ENCODE measurements at places on chromosomes 3 and 15.

DNA sequence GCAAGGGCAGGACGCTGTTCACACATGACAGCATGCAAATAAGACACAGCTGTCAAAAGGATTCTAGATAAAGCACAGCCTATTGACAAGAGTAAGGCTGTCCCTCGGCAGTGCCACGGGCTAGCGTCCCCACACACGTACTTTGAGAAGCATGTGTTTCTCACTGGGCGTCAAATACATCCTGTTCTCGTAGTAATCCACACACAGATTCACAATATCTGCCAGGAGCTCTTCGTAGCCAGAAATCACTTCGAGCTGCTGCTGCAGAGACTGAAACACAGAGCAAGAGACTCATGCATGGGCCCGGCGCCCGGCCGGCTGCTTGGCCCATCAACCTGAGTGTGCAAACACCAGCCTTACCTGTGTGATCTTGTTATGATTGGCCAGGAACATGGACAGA is 41.1 kb downstream of the CYFIP1 start:
- no peak for DNase-seq

GRCh38 chr15:25775317-25775912 is 87.7 kb downstream of the ATP10A start:
- DNase-seq: peak; percentile 86

- DNase-seq: no peak
Measured at GRCh38 chr3:165192610-165193192, 3.5 kb downstream of the SLITRK3 start.

DNA sequence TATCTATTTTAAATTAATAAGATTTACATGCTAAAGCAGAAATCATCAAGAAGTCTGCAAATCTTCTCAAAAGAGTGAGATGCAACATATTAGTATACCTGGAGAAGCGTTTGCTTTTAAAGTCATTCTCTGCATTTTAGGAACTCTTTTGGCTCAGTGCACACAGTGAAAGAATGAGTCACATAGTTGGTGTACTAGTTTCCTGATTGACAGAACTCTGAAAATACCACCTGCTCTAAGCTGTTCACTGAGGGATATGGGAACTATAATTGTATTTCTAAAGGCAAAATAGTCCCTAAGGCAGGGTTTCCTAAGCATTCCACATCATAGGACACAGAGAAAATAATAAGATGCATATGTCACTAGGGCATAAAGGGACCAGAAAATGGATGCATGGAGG is 838.5 kb downstream of the DIPK2A start:
- no peak for DNase-seq

GRCh38 chr3:152328841-152329240 is 60.1 kb downstream of the MBNL1 start:
- DNase-seq: peak; percentile 93

- DNase-seq: no peak
Measured at GRCh38 chr3:152362086-152362485, 93.4 kb downstream of the MBNL1 start.

DNA sequence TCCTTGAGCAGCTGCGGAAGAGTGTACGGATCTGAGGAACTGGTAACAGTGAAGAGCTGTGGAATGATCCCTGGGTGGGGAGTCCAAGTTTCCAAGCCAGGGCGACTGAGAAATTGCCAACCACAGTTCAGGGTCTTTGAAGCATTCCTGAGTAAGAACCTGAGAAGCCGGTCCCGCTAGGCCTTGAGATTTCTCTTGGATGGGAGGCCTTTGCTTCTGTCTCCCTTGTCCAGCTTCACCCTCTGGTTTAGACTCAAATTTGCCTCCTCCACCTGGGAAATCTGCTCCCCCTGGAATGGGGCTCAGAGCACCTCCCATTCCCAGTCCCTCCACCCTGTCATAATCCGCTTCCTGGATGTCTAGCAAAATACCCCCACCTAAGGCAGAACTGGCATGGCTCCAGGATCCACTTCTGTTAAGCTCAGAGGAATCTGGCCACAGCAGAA is 127.7 kb upstream of the DLG1 start:
- DNase-seq: peak; percentile 47

DNA sequence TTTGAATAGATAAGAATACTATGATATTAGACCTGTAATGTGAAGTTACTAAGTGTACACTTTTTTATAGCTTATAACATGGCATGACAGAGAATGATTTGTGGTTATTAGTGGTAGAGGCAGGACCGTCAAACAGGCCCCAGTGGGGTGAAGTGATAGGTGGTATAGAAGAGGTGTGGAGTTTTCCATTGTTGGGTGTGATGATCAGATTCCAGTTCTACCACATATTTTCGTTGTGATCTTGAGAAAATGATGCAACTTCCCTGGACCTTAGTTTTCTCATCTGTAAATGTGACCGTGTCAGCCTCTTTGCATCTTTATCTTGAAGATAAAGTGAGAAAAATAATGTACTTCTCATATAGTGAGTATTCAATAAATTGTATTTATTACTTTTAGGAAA is 30.3 kb upstream of the UTS2B start:
- no peak for DNase-seq

DNA sequence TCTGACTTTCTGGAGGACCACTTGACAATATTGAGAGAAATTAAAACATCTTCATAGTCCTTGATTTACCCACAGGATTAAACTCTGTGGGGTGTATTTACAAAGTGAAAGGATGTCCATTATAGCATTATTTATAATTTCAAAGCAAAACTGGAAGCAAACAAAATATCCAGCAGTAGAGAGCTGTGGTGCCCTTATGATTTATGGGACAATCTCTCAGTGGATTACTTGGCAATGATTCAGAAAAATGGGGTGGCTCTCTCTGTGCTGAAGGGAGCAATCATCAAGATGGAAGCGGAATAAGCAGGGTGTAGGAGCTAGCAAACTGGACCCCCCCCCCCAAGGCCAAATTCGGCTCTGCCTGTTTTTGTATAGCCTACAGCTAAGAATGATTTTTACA is 9.0 kb downstream of the PPCDC start:
- no peak for DNase-seq

GRCh38 chr3:170356596-170357175 is 829 bp upstream of the SKIL start:
- DNase-seq: peak; percentile 97

DNA sequence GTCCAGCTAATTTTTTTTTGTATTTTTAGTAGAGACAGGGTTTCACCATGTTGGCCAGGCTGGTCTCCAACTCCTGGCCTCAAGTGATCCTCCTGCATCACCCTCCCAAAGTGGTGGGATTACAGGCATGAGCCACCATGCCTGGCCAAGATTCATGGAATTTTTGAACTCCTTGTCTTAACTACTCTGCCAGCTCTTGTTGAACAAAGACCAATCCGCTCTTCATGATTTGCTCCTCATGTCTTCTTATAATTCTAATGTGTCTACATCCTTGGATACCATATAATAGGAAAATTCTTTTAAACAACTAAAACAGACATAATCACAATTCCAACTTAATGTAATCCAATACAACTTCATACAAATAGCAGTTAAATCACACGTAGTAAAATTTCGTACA is 21.3 kb downstream of the UBA5 start:
- no peak for DNase-seq

DNA sequence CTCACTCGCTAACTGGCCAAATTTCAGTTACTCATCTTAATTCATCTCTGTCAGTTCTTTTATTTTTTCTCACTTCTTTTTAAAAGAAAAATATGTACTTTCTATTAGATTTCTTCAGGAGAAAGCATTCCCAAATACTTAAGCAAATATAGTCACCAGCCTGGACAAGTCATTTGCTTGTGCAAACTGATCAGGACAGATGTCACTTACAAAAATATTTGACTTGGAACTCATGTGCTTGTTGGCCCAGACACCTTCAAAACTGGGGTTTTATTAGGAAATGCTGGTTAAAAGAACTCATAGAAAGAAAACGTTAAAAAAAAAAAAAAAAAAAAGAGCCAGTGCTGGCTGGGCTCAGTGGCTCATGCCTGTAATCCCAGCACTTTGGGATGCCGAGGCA is 31.3 kb upstream of the FOXP1 start:
- no peak for DNase-seq

DNA sequence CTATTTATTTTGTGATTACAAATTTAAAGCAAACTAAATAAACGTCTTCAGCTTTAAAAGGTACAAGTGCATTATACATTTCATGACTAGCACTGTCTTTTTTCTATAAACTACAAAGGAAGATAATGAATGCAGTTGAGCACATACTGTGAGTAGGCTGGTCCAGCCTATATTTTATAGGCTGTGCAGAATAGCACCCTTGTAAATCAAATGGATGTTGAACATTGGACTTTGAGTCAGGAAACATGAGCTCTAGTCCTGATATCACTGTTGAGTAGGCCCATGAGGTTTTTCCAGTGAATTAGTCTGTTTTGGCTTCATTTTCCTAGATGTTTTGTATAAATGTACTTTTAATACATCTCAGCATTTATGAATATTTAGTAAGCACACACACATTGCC is 447.3 kb upstream of the KCNMB2 start:
- no peak for DNase-seq

DNA sequence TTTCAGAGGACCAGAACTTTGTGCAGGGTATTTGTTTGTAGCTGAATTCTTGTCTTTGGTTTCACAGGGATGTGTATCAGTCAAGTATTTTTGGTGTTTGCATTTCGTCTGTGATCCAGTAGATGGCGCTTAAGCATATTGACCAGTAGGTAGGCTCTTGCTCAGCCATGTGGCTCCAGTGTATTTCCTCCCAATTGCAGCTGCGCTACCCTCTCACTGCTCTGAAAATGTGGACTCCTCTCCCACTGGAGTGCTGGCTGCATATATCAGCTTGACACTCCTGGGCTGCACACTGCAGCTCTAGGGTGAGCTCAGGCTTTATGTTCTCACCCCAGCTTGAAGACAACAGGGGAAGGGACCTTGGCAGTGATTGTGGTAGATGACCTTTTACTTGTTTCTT is 1264.3 kb upstream of the ALCAM start:
- peak; percentile 50 for DNase-seq

DNA sequence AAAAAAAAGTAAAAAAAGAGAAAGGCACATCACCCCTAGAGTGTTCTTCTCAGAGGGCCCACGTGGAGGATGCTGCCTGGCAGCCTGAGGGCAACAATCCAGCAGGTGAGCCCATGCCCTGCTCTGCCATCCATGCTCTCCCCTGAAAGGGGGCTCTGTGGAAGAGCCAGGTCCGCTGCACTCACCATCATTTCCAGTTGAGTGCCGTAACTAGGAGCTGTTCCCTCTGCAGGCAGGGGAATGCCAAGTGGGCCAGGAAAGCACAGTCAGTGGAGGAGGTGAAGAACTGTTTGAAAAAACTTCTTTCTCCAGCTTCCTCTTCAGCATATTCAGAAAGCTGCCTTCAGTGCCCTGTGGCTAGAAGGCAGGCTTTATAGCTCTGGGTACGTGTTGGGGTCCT is 84.1 kb downstream of the ABHD5 start:
- no peak for DNase-seq

GRCh38 chr3:56294286-56294685 is 174.0 kb downstream of the ERC2 start:
- DNase-seq: peak; percentile 43

DNA sequence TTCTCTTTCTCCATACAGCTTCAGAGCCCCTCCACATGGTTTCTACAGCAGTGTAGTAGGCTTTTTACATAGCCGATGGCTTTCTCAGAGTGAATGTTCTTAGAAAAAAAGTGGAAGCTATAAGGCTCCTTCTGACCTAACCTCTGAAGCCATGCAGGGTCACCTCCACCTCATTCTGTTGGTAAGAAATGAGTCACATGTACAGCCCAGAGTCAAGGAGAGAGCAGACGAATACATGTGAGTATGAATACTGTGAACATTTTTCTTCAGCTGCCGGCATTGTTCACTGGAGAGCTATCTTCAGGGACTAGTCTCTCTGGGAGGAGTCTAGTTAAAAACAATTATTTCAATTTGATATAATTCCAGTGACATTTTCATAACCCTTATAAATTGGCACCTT is 68.2 kb upstream of the THRB start:
- DNase-seq: no peak

- no peak for DNase-seq
Measured at GRCh38 chr3:133444423-133444774, 44.5 kb downstream of the BFSP2 start.

DNA sequence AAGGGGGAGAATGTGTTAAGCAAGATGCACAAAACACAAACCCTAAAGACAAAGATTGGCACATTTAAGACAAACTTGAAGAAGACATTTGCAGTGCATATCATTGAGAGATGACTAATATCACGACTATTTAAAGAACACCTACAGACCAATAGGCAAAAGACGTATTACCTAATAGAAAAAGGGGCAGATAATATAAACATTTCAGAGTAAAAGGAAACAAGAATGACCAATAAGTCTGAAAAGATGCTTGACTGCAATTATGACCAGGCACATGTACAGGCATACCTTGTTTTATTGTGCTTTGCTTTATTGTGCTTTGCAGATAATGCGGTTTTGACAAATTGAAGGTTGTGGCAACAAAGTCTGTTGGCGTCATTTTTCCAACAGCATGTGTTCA is 4.9 kb downstream of the HACD3 start:
- no peak for DNase-seq

DNA sequence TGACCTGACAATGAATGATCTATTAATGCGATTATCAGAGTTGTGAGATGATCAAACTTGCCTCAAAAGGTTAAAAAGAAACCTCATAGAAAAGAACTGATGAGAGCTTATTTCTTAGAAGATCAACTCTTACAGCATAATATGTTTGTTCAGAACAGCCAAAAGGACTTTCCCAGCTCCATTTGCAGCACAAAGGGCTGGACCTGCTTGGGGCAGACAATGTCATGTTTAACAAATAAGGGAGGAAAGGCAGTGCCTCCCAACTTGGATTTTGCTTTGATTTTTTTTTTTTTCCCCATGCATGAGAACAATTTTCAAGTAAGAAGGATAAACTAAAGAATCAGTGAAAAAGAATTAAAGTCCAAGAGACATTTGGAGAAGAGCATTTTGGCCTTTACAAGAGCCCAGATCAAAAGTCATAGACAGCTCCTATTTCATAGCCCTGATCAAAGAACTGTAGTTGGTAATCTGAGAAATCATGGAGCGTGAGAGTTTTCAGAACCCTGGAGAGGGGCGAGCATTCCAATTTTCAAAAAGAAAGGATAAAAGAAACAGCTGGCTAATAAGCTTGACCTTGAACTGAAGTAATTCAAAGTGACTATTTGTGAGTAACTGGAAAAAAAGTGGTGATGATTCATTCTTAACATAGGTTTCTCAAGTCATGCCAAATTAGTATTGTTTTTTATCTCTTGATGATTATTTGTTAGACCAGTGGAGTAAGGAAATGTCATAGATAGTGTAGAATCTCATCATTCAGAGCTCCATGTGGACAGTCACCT is 136.0 kb upstream of the CFAP20DC start:
- peak; percentile 2 for DNase-seq

DNA sequence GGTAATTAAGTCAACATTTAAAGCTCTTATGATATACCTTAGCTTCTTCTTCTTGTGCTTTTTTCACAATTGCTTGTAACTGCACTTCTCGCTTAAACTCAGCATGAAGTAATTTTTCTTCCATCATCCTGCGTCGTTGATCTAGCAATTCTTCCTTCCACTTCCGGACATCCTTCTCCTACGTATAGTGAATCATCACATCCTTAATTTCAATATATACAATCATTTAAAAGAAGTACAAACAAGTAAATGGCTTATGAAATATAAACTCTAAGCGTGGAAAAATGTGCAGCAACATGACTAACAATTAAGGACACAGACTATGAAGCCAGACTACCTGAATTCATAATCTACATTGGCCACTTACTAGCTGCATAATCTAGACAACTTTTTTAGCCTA is 151.4 kb downstream of the SCAPER start:
- DNase-seq: no peak

- DNase-seq: peak; percentile 100
Measured at GRCh38 chr3:40971191-40972168, 227.8 kb upstream of the CTNNB1 start.

GRCh38 chr15:33296856-33297255 is 13.9 kb upstream of the RYR3 start:
- peak; percentile 10 for DNase-seq
